ENCODE measurements at places on chromosomes 16 and 17. TPM values are rescaled to one million over a fixed set of nuclear protein-coding genes. Genes with fewer than 3 reads are reported as not detected.

SEPTIN12 gene
- total RNA-seq, result not detected

GRCh38 chr17:51191895-51192294 lies 25.7 kb downstream of the NME2 start:
- no peak for DNase-seq

GRCh38 chr17:81726004-81726403 lies 13.9 kb downstream of the SLC25A10 start:
- no peak for DNase-seq

DNA sequence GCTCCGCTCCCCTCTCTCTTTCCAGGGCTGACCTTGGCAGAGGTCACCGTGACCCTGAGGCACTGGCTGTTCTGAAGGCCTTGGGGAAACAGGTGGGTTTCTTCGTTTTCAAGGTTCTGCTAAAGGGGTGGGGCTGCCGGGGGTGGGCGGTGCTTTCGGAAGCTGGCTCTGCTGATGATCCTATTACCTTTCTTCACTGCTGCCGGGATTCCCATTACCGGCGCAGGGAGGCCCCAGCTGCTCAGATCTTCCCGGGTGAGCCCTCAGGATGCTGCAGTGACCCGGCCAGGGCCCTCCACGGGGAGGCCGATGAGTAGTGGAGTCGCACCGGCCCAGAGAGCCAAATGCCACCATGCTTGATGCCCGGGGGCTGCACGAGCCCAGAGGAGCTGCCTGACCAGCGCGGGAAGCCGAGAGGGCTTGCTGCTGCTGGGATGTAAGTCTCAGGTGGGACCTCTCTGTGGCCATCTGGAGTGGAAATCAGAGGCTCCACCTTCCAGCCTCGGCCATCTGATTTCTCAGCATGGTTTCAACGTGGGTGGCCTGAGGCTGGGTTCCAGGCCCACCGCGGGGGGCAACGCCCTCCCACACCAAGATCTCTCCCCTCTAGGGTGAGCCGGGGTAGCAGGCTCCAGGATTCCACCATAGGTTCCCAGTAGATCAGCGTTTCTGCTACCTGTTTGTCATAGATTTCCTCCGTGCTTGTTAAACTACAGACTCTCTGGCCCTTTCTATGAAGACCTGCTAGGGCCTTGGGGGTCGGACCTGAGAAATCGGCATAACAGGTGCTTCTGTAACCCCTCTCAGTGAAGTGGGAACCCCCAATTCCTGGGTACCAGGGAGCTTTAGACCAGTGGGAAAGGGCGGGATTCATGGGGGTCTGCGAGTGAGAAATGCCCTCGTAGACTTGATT lies 21.6 kb upstream of the ADCY7 start:
- DNase-seq, result no peak

GRCh38 chr17:71926746-71927398 lies 193.9 kb upstream of the SOX9 start:
- DNase-seq, result no peak

GRCh38 chr16:87487361-87487924 lies 5.4 kb downstream of the ZCCHC14 start:
- no peak for DNase-seq

- DNase-seq, result no peak
Observed at GRCh38 chr17:17474341-17474740, 2.5 kb upstream of the MED9 start.

DNA sequence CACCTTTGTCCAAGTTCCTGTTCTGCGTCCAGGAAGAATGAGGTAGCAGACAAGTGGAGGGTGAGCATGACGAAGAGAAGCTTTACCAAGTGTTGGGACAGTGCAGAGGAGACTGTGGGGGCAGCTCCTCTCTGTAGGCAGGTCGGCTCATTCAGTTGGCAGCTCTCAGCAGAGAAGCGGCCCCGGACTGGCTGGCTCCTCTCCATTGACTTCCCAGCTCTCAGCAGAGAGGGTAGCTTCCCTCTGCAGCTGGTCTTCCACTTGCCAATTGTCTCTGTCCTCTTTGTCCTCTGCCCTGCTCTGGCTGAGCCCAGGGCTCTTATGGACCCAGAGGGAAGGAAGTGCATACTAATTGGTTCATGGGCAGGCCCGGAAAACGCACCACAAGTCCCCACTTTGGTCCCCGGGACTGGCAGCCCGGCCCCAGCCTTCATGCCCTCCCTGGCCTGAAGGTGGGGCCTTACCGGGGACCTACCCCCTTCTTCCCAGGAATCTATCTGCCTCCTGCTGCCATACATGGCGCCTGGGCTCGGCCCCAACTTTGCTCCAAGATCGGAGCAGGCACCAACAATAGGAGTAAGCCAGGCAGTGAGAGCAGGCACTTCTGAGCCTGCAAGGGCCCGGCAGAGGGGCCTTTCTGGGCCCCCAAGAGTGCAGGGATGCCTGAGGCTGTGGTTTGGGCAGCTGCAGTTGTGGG lies 10.1 kb downstream of the KCTD5 start:
- no peak for DNase-seq

DNAJC7 gene
- 77.4 TPM for total RNA-seq

RNF222 gene
- not detected for total RNA-seq

- DNase-seq, result peak; percentile 86
Observed at GRCh38 chr17:38868817-38869525, 887 bp upstream of the LASP1 start.

DNA sequence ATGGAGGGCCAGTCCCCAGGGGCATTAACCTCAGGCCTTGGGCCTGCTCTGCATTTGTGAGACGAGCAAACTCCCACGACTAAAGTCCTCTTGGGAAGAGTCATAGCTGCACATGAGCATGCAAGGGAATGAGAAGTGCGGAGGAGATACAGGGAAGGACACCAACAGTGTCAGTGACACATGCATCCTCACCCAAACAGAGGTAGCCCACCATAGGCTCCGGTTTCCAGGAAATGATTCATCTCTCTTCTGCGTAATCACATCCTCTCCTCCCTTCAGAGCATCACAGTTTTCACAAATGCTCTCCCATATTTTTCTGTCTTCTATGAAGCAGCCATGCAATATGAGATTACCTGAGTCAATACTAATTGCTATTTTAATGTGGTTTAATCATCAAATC lies 725.7 kb upstream of the GOT2 start:
- DNase-seq, result peak; percentile 9

TBC1D3L gene
- 6.4 TPM for total RNA-seq

DNA sequence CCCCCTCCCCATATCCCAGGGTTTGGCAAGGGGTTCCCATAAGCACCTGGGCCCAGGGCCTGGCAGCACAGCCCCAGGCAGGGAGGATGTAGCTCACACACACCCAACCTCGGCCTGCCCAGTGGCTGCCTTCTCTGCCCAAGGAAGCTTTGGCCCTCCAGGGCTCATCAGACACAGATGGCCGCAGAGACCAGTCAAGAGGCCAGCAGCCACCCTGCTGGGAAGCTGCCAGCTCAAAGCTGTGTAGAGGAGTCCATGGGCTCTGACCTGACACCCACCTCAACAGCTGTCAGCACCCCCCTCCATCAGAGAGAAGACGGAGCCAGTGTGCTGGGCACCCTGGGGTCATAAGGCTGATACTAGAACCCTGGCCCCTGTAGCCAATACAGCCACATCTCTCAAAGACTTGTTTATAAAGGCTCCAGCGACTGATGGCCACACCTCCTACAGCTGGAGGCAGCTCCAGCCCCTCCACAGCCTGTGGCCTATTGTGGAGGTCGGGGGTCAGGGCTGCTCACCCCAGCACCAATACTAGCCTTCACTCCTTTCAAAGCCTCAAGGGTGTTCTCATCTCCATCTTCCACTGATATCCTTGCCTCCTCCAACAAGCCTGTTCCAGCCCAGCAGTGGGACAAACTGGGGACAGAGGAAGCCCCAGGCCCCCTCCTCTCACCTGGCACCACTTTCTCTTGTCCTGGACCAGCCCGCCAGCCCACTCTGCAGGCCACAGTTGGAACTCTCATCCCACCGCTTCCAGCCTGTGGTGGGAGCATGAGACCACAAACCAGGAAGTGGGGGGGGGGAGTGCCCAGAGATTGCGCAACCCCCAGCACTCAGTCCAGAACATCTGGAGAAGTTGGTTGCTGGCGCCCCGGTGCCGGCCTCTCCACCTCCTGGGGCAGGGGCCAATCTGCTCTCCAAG lies 2.2 kb upstream of the MPG start:
- peak; percentile 75 for DNase-seq

FOXL1 gene
- total RNA-seq, result 0.13 TPM

GPR179 gene
- 0.04 TPM for total RNA-seq

RASL10B gene
- 15.9 TPM for total RNA-seq

GRCh38 chr16:87463722-87464690 lies 28.8 kb downstream of the ZCCHC14 start:
- DNase-seq, result no peak

GRCh38 chr16:2749936-2750335 lies 2.5 kb upstream of the SRRM2 start:
- DNase-seq, result no peak

- no peak for DNase-seq
Observed at GRCh38 chr17:31534223-31534888, 142.9 kb downstream of the RAB11FIP4 start.

DNA sequence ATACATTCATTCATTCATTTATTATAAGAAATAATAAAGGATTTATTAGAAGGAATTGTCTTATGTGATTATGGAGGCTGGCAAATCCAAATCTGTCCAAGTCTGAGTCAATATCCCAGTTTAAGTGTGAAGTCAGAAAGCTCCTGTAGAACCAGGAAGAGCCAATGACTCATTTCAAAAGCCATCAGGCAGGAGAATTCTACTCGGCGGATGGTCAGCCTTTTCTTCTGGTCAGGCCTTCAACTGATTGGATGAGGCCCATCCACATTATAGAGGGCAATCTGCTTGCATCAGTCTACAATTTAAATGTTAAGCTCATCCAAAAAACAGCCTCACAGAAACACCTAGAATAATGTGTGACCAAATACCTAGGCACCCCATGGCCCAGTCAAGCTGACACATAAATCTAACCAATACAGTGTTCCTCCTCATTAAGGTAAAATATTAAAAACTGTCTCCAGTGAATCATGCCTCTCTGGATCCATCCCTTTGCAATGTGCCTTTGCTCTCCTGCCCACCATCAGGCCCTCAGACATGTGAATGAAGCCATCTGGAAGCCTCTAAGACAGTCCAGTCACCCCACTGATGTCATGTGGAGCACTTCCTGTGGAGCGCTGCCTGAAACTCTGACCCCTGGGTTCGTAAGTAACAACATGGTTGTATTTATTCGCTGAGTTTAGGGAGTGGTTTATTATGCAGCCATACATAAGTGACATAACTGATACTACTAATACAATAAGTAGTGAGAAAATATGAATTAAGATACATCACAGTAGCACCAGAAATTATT lies 69.2 kb upstream of the WSB1 start:
- DNase-seq, result no peak

GRCh38 chr16:9268446-9268845 lies 177.0 kb downstream of the HAPSTR1 start:
- no peak for DNase-seq

DRC3 gene
- total RNA-seq, result 1.0 TPM

- no peak for DNase-seq
Observed at GRCh38 chr17:2982854-2983253, 80.6 kb downstream of the OR1D5 start.

DNA sequence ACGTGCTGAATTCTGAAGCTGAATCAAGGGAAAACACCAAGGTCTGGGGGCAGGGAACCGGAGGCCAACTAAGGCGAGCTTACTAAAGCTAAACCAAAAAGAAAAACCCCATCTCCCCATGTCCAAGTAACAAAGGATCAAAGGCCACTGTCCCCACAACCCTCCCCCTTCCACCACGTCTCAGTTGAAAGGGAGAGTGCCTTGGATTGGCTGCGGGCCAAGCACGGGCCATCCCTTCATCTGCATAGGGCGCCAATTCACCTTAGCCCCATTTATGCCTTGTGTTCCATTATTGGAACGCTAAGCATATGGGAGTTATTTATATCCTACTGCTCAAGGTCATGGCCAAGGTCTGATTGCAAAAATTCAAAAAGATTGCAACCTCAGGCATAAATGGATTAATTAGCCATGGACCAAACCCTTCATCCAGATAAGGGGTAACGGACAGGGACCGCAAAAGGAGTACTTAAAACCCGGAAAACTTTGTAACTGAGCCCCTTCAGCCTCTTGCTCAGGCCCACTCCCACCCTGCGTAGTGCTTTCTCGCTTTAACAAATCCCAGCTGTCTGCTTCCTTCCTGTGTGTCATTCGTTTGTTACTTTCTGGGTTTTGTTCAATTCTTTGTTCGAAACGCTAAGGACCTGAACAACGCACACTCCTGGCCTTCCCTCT lies 740 bp upstream of the ATP6V0D1 start:
- DNase-seq, result peak; percentile 33

- no peak for DNase-seq
Observed at GRCh38 chr17:44687756-44688155, 1.8 kb downstream of the CCDC43 start.

DNA sequence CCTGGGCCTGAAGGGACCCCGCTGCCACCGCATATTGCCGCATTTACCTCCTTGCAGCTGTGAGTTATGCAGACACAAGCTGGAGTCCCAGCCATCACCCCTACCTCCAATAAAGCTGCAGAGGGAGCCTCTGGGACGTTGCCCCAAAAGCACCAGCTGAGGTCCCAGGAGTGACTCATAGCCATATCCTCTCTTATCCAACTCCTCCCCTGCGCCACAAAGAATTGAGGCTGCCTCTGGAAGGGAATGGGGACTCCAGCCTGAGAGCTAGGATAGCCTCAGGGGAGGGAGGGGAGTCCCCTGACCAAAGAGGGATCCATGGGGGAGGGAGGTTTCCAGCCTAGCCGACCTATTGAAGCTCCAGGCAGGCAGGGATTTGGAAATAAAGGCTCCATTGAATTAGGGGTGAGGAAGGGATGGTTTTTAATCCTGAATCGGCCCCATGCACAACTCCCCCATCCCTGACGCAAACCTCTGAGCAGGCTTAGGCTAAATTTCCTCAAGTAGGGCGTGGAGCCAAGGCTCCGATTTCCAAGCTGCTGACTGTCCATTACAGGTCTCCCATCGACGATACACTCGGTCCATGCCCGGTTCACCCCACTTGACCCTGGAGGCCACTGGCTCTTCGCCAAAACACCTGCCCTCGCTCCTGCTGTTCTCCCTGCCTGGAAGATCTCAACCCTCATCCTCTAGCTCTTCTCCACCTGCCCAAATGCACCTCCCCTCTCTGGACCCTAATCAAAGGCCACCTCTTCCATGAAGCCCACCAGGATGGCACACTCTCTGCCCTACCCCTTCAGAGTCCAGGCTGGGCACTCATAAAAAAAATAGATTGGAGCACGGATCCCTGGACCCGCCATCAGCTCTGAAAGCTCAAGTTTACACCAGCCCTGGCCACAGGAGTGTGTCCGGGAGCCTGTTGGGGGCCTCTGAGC lies 27.5 kb downstream of the PIMREG start:
- DNase-seq, result peak; percentile 75

GRCh38 chr17:28371245-28372202 lies at the start of gene SARM1:
SARM1 (plus strand) TSS chr17:28371694; CDS start chr17:28372033, 339 bp downstream.
- DNase-seq, result peak; percentile 98

KRT36 gene
- total RNA-seq, result not detected

- DNase-seq, result no peak
Observed at GRCh38 chr16:47250983-47251382, 107.2 kb upstream of the NETO2 start.

DNA sequence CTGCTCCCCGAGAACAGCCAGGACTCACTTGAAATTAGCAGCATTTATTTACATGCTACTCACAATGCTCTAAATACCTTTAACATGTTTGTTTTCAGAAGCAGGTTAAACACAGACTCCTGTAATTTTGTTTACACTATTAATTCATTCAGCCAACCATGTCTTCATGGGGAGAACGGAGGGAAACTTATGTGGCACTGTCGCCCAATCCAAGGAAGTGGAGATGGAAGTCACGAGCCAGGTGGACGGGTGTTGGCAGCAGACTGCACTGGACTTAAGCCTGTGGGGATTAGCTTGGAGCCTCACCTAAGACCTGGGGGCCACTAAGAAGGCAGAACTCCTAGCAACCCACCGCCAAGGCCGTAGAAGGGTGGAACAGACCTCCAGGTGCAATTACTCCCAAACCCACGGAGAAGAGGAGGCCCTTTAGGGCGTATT lies 8.8 kb upstream of the GFAP start:
- DNase-seq, result no peak

GRCh38 chr17:37824534-37825485 lies 80.0 kb upstream of the HNF1B start:
- DNase-seq, result peak; percentile 18
